ENCODE measurements at places on chromosomes 2 and 18.

- no peak for DNase-seq
Measured at GRCh38 chr2:6755456-6755855, 110.3 kb downstream of the CMPK2 start.

- DNase-seq = no peak
Measured at GRCh38 chr2:131567891-131568290, 40.2 kb downstream of the CCDC74A start.

DNA sequence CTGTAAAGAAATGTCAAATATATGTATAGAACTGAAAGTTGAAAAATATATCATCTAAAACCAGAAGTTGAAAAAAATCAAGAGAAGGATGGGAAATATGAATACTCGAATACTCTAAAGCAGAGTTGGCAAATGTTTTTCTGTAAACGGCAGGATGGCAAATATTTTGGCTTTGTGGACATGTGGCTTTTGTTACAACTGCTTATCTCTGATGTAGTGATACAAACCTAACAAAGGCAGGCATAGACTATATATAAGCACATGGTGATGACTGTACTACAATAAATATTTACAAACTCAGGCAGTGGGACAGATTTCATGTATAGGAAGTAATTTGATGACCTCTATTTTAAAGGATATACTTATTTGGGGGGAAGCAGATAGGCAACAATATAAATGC is 224.6 kb upstream of the LRRTM4 start:
- DNase-seq = no peak

DNA sequence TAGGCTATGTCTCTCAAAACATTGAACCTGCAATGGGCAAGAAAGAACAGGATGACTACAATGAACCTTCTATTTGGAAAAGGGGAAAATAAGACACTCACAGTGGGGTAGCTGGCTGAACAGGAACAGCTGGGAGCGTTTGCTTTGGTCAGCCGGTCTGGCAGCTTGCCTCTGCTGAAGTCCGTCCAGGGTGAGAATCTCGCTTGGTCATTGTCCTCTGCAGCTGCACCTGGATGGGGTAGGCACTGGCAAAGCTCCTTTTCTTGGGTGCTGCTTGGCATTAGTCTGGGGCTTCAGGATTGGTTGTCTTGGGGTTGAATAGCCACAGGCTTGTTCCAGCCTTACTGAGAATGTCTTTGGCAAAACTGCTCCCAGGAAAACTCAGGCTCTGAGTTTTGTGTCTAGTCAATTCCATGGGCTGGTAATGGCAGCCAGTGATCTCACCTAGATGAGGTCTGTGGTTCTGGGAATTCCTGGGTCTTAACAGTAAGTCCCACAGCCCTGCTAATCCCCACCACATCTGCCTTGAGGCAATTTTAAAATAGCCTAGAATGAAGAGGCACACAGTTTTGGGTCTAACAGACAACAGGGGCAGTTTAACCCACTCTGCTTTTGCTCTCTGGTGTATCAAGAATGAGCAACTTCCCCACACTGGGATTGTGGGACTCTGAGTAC is 13.4 kb downstream of the NEDD4L start:
- no peak for DNase-seq

DNA sequence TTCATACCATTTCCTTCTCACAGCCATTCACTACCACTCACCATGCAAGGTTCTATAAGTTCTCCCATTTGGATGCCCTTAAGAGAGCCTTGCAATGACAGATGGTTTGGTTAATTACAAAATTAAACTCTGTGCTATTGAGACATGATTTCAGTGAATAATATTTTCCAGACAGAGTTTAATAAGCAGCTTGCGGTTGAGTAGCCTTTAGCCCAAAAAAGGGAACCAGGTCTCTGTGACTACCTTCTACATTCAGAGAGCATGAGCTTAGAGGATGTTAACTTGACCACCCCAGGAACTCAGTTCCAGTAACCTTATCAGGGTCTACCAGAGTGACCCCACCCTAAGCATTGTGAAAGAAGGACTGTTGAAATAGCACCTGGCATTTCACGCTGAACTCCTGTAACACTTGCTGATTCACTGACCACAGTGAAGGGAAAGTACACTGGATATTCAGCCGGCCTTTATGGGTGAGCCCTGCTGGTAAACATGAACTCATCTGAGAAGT is 1173.1 kb upstream of the ZEB2 start:
- DNase-seq = peak; percentile 9

DNA sequence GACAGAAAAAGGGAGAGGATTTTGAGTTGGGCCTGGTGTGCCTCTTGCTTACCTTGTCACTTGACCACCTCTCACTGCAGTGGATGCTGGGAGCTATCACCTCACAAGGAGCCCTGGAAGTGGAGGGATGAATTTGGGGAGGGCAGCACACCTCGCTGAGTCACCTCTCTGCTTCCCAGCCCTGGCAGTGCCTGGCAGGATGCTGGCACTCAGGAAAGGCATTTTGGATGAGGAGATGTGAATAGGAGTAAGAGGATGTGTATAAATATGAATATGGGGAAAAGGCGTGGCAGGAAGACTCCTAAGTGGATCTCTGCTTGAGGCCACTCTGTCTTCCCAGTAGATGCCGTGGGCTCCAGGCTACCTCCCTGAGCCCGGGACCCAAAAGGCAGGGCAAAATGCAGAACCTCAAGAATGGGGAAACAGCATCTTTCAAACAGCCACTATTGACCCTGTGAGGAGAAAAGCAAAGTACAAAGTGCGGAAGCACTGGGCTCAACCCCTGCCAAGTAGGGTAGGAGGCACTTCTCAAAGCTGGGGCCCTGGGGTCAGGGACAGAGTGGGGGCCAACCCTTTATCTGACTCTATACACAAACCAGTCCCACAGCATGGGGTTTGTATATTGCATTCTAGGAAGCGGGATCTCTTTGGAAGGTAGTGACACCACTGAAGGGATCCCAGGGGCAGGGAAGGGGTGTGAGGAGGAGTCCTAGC is 164.5 kb upstream of the GLI2 start:
- DNase-seq = no peak

Data from NCI-H524 treated with DMSO at 0.1 percent for 48 hours (cell line).